ENCODE measurements at places on chromosomes 1 and 21.

GRCh38 chr1:112388436-112388835 lies 7.6 kb upstream of the CTTNBP2NL start:
- DNase-seq: no peak

DNA sequence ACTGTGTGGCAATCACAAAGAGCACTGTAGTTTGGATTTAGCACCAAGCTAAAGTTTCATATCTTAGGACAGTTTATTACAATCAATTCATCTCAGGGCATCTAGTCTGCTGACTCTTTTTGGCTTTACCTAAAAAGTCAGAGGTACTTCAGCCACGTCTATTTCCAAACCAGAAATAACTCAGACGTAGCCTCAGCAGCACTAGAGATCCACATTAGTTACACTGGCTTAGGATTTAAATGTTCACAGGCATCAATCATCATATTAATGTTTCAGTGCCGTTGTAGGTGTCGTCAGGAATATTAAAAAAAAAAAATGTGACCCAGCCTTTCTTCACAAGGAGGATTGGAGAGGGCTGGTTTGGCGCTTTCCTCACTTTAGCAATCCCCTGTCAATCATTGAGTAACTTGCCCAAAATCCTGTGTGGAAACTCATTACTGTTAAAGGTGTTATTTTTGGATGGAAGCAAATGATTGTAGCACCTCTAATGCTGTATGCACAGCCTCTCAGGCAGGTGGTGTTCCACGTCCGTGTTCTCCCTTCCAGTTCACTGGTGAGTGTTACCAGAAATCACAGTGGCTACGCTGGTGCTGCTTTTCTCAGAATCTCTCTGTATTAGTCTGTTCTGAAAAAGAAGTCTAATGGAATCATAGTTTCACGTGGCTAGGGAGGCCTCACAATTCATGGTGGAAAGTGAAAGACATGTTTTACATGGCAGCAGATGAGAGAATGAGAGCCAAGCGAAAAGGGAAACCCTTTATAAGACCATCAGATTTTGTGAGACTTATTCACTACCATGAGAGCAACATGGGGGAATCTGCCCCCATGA lies 45.4 kb downstream of the NEK7 start:
- no peak for DNase-seq

GRCh38 chr21:45634511-45635183 lies 8.9 kb upstream of the PCBP3 start:
- no peak for DNase-seq

- DNase-seq: no peak
Measured at GRCh38 chr1:65277605-65278347, 31.6 kb upstream of the DNAJC6 start.

- peak; percentile 64 for DNase-seq
Measured at GRCh38 chr1:29586991-29587745, 350.8 kb downstream of the PTPRU start.
